ENCODE measurements at places on chromosomes 6 and 20. TPM values are rescaled to one million over a fixed set of nuclear protein-coding genes. Genes with fewer than 3 reads are reported as not detected.
A peak's percentile ranks its signal among the peaks of the same experiment; 100 is the strongest.

GRCh38 chr6:52733172-52733571 is 30.1 kb downstream of the GSTA2 start:
- no peak for DNase-seq

DNA sequence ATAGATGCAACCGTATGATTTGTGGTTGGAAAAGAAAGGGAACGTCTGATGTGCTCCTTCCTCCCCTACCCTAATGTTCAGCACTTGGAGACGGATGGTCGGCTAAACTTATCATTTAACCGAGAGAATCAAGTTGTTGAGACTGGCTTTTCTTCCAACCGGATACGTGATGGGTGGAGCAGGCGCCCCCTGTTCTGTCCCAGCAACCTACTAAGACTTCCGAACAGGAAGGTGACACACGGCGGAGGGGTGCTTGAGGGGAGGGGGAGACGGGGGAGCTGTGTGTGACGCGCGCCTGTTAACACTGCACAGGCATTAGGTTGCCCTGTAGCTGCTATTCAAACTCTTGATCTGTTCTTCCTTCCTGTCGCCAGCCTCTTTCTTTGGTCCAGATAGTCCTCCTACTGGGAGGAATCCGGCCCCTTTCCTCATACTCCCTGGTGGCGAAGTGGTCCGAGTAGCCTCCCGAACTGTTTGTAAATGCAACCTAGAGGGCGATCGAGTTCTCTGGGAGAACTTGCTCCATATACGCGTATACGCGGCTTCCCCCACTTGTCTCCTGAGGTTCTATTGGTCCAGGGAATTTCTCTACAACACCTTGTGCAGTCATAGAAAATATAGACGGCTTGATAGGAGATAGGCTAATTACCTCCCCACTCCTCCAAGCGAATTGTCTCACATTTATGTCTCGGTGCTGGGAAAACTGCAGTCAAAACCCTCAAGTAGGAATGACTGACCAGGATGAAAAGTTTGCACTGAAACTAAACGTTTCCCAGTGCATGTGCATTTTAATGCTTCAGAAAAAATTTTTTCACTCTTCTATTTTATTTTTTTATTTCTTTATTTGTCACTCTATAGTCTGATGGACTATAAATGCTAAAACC is 126.0 kb upstream of the SLC2A12 start:
- DNase-seq, result peak; percentile 86

DNA sequence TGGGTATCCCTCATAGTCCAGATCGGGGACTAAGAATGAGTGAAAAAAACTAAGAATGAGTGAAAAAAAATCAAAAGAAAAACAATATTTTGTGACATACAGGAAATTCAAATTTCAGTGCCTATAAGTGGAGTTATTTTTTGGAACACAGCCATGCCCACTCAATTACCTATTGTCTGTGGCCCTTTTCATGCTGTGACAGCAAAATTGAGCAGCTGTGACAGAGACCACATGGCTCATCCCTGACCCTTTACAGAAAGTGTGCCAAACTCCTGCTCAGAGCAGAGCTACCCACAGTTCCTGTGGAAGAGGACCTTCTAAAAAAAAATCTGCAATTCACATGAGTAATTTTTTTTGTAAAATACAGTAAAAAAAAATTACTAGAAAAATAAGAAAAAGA is 1.4 kb downstream of the NCR2 start:
- DNase-seq, result no peak

DNA sequence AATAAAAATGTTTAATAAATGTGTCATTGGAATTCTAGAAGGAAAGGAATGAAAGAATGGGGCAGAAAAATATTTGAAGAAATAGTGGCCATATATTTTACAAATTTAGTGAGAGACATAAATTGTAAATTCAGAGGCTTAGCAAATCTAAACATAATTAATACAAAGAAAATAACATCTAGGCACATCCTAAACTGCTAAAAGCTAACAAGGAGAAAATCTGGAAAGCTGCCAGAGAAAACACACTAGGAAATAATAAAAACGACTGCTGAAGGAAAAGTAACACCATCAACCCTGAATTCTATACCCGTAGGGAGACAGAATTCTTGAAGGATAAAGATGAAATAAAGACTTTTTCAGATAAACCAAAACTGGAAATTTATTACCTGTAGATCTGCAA is 23.8 kb downstream of the CYB5R4 start:
- no peak for DNase-seq

DNA sequence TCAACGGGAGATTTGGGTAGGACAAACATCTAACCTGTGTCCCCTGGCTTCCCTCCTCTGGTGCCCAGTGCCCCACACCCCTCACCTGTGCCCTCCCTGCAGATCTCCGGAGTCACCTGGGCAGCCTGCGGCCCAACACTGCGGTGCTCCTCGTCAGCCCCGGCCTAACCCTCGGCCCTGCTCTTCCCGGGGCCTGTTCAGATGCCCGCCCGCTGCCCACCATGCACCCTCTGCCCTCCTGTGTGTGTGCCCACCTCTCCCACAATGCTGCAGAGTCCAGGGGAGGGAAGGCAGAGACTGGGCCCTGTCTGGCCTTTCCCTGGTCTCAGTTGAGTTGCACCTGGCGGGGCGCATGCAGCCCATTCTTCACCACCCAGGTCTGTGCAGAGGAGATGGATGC is 349.3 kb downstream of the CDH4 start:
- no peak for DNase-seq

GABRR1 gene
- not detected for total RNA-seq

- no peak for DNase-seq
These were observed 43.6 kb downstream of the CDYL start for GRCh38 chr6:4819706-4820283.

FOXP4 gene
- total RNA-seq, result 6.5 TPM
